GM04504 (cell line): ENCODE measurements at places on chromosomes 7 and 10.

DNA sequence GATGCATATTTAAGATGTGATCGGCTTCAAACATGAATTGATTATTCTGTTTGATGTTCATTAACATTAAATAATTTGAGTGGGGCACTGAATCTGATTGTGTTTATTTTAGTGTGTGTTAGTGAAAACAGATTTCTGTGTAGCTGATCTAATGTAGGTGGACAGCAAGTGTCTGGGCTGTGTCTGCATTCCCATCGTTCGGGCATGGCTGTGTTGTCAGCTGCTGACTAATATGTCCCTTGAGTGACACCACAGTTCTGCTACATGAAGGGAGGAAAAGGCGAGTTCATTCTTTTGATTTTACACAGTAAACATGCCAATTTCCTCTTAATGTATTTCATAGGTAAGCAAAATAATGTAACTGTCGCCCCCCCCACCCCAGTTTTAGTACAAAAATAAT lies 203.0 kb downstream of the CNTNAP2 start:
- DNase-seq = no peak

DNA sequence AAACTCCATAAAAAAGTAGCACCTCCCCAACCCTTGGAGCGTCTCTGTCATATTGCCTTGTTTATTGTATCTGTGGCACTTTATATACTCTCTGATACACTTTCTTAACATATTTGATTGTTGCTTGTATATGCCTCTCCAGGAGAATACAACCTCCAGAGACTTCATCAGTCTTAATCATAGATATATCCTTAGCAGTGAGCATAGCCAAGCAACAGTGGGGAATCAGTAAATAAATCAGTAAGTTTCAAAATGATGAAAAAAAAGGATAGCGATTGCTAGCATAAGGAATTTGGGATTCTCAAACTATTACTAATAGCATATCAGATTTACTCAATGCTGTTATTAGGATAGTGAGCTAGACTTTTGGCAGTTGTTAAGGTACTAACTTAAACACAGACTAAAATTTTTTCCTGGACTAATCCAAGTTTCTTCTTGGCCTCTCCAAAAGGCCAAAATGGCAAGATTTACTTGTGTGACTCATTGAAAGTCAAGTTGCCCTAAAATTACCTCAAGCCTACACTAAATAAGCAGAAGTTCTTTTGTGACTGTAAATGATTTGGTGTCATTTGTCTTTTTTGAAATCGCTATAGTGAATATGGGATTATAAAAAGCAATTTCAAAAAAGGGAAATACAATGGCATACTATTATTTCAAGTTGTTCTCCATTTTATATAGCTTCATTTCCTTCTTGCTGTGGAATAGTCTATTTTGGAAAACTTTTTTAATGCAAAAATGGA lies 177.9 kb downstream of the CHN2 start:
- DNase-seq = no peak

- DNase-seq = no peak
These were observed 389.6 kb downstream of the REEP3 start for GRCh38 chr10:63910806-63911205.

DNA sequence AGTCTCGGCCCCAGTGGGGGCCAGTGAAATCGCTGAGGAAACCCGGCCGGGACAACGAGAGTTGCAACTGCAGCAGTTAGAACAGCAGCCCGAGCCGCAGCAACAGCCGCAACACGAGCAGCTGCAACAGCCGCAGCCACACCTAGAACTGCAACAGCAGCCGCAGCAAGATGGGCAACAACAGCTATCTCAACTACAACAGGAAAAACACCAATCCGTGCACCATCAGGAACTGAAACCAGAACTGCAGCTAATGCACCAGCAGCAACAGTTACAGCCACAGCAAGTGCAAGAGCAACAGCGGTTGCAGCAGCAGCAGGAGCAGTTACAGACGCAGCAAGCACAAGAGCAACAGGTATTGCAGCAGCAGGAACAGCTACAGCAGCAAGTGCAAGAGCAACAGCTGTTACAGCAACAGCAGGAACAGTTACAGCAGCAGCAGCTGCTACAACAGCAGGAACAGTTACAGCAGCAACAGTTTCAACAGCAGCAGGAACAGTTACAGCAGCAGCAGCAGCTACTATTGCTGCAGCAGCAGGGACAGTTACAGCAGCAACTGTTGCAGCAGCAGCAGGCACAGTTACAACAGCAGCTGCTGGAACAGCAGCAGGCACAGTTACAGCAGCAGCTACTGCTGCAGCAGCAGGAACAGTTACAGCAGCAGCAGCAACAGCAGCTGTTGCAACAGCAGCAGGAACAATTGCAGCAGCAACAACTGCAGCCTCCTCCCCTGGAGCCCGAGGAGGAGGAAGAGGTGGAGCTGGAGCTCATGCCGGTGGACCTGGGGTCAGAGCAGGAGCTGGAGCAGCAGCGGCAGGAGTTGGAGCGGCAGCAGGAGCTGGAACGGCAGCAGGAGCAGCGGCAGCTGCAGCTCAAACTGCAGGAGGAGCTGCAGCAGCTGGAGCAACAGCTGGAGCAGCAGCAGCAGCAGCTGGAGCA lies 6.1 kb downstream of the ZNF853 start:
- DNase-seq = no peak

- no peak for DNase-seq
These were observed 172.4 kb upstream of the MKI67 start for GRCh38 chr10:128298587-128298986.

DNA sequence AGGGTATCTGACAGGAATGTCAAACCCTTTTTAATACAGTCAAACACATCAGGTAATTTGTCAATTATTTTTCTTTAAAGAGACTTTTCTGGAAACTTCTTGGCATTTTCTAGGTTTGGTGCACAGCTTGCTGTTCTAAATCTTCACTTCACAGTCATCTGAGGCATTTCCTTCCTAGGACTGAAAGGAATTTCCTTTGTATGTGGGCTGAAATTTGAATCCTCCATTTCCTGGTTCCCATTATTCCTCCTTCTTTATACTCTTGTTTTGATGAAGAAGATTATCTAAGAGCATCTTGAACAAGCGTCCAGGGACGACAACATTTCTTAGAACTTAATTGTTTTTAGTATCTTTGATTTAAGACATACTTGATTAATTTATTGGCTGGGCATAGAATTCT lies 24.9 kb downstream of the CALD1 start:
- DNase-seq = no peak
